Fibroblast of lung (primary cell): ENCODE measurements at places on chromosomes 5 and 9. TPM values are rescaled to one million over a fixed set of nuclear protein-coding genes. Genes with fewer than 3 reads are reported as not detected.
A peak's percentile ranks its signal among the peaks of the same experiment; 100 is the strongest.

Gene CCDC192
- not detected in 2 replicates for total RNA-seq

Gene PTPN3
- 1.3 and 2.3 TPM in 2 replicates for total RNA-seq

- no peak for DNase-seq
These were observed 1.6 kb upstream of the NOL6 start for GRCh38 chr9:33475357-33475756.

- DNase-seq: peak; percentile 52
These were observed 60.3 kb downstream of the DAPK1 start for GRCh38 chr9:87557996-87558395.

DNA sequence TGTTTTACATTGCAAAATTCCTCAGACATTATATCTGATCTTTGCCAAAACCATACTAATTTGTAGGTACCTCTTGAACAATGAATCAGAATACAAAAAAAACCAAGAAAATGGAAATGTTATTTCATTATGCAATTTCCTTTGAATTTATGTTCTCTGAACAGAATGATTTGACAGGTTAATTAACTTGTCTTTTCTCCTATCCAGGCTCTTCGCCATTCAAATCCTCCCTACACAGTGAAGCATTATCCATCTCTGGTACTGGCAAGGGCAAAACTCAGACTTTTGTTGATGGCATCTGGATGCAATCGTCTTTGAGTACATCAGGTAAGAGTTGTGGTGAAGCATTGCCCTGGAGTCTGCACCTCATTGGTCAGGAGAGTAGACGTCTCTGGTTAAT lies 655.7 kb upstream of the ITGA1 start:
- no peak for DNase-seq

GRCh38 chr5:54689411-54690251 lies 172.1 kb downstream of the SNX18 start:
- peak; percentile 68 for DNase-seq

DNA sequence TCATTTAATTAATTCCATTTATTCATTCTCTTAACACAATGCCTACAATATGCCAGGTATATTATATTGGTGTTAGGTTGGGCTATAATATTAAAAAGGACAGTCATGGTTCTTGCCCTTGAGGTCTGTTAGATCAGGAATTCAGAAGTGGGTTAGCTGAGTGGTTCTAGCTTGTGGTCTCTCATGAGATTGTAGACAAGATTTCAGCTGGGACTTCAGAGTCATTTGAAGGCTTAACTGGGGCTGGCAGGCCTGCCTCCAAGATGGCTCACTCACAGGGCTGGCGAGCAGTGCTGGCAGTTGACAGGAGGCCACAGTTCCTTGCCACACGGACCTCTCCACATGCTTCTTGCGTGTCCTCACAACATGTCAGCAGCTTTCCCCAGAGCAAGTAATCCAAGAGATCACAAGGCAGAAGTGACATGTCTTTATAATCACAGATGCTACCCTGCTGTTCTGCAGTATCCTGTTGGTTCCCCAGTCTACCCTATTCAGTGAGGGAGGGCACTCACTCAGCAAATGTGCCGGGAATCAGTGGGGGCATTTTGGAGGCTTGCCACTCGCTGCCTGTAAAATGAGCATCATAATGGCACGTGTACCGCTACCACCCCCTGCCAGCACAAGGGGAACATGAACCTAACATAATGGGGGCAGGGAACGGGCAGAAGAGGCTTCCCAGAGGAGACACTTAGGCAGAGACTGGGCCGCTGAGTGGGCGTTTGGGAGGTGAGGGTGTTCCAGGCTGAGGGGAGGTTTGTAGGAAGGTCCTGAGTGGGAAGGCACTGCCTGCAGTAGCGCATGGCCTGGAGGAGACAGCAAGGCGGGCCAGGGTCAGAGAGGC lies 70.0 kb downstream of the EXOSC2 start:
- peak; percentile 28 for DNase-seq

DNA sequence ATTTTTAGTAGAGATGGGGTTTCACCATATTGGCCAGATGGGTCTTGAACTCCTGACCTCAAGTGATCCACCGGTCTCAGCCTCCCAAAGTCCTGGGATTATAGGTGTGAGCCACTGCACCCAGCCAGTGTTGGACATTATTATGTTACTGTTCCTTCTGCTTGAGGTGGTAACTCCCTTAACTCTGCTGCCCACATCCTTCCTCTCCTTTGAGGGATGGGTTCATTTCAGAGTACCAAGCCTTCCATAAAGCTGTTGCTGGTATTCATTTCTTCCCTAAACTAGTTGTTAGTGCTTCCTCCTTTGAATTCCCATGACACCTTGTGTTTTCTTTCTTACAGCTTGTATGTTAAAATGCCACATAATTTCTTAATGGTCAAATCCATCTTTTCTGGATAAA lies 54.0 kb downstream of the CTNNA1 start:
- no peak for DNase-seq

- no peak for DNase-seq
These were observed 384.1 kb downstream of the DMRT2 start for GRCh38 chr9:1434052-1434767.

- DNase-seq: no peak
These were observed 38.0 kb downstream of the CERT1 start for GRCh38 chr5:75473463-75473862.

- DNase-seq: no peak
These were observed 523.5 kb upstream of the ZNF608 start for GRCh38 chr5:125269926-125270325.

DNA sequence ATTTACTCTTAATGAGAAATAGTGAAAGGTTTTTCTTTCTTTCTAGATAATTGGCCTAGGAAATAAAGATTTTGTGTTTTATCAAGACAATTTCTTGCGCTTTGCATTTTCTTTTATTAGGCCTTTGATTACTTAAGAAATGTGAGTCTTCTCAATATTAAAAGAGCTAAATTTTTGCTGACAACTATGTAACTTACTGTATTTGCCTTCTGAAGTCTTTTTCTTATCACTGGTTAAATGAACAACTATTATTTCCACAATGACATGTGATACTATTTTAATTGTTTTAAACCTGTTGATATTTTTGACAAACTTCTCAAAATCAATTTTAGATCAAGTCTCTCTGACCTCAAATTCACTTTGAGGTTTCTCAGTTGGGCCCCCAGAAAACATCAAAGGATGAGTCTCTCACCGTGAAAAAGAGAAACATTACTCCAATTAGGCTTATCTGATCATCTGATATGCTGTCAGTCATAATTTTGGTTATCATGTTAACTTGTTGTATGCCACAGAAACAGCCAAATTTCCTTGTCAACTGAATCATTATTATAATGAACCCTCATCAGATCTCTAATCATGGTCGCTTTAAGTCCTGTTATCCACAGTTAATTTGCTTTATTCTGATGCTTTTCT lies 48.8 kb downstream of the RAPGEF1 start:
- no peak for DNase-seq
